Stimulated activated CD4-positive, alpha-beta T cell treated with anti-CD3 and anti-CD28 coated beads, Interleukin-1b, Interleukin-23, amount 100 ng/mL, for 1 hour (primary cell): ENCODE measurements at places on chromosomes 5 and 9.

- no peak for DNase-seq
Observed at GRCh38 chr9:107954312-107954711, 464.7 kb upstream of the KLF4 start.

DNA sequence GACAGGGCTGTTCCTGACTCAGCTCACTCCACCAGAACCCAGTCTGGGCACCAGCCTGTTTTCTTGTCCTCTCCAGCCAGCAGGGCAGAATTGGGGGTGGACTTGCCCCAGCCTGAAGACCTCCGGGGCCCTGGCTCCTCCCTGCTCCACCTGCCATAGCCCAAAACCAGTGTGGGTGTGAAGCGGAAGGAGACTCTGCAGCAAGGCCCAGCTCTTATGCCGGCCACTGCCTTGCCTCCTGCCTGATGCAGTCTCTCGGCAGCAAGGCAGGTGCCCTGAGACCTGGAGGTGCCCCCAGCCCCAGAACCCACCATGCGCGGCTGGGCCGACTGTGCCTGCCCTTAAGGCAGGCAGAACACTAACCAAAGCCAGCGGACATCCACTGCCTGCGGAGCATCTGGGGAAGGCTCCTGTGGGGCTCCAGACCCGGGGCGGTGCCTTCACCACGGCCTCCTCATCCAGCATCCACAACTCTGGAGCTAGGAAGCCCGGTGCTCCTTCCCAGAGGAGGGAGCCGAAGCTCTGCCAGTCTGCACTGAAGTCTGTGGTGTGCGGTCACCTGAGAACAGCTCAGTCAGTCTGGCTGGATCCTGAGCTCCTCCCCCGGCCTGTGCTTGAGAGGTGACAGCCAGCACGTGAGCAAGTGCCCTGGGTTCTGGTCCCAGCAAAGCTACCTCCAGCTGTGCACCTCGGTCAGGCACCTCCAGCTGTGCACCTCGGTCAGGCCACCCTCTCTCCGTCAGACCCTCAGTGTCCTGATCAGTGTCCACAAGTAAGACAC is 116.7 kb downstream of the ADAMTS2 start:
- DNase-seq, result no peak

DNA sequence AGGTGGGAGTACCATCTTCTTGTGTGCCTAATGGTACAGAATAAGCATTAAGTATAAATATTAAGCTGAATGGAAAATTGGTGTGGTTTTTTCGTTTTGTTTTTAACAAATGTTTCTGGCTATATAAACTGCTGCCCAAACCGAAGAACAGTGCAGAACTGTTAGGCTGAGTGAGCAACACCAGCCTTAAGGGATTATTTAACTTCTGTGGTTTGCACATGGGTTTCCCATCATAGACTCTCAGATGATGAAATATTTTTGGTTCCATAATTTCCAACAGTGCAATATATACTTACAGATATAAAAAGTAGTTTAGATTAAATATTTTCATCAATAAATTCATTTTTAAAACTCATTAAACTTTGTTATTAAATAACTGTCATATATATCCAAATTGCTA is 16.4 kb downstream of the C5orf63 start:
- no peak for DNase-seq

DNA sequence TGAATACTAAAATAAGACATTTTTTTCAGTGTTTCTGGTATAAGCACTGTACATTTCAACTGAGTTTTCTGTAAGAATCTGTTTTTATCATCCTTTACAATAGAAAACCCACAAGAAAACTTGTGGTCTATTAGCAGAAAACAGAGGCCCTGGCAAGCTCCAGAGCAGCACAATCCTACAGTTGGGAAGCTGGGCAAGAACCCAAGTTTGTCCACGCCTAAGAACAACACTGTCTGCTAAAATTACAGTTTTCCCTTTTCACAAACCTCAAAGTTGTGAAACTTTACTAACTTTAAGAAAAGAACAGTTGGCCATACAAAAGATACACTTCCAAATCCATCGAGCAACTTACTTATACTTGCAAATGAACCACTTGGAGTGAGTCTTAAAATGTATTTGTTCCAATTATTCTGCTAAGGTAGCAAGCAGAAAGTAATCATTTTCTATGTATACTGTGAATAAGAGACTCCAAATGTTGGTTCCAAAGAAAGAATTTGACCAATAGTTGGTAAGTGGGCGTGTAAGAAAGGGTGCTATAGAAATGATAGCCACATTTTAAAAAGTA is 982.0 kb upstream of the ARRDC3 start:
- no peak for DNase-seq

GRCh38 chr9:137353223-137354152 is 51.4 kb upstream of the NRARP start:
- no peak for DNase-seq

DNA sequence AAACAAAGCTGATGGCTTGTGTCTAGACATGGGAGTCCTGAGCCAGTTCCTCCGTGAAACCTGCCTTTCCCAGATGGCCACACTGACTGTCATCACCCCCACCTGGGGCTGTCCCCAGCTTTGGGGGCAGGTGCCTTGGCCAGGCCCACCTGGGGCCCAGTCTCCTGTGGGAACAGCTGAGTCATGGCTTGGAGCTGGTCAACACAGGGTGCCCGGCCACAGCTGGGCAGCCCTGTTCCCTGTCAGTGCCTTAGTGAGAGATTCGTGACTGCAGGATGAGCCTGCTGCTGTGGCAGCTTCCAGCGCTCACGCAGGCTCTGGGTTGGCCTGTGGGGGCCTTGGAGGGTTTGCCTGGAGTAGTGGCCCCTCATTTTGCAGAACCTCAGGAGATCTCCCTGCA is 56.5 kb downstream of the COL5A1 start:
- no peak for DNase-seq

GRCh38 chr9:97866848-97867247 is 13.8 kb downstream of the FOXE1 start:
- no peak for DNase-seq

GRCh38 chr9:70081120-70081495 is 37.5 kb downstream of the MAMDC2 start:
- no peak for DNase-seq

GRCh38 chr5:133081036-133081435 is 29.2 kb downstream of the HSPA4 start:
- no peak for DNase-seq

GRCh38 chr9:95852059-95853032 is 23.1 kb upstream of the ERCC6L2 start:
- DNase-seq, result no peak

DNA sequence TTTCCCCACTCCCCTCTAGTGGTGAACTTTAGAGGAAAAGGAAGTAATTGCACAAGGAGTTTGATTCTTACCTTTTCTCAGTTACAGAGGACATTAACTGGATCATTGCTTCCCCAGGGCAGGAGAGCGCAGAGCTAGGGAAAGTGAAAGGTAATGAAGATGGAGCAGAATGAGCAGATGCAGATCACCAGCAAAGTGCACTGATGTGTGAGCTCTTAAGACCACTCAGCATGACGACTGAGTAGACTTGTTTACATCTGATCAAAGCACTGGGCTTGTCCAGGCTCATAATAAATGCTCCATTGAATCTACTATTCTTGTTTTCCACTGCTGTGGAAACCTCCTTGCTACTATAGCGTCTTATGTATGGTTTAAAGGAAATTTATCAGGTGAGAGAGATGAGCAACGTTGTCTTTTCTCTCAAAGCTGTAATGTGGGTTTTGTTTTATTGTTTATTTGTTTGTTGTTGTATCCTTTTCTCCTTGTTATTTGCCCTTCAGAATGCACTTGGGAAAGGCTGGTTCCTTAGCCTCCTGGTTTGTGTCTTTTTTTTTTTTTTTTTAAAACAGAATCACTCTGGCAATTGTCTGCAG is 25.3 kb downstream of the SLC22A5 start:
- DNase-seq, result no peak

DNA sequence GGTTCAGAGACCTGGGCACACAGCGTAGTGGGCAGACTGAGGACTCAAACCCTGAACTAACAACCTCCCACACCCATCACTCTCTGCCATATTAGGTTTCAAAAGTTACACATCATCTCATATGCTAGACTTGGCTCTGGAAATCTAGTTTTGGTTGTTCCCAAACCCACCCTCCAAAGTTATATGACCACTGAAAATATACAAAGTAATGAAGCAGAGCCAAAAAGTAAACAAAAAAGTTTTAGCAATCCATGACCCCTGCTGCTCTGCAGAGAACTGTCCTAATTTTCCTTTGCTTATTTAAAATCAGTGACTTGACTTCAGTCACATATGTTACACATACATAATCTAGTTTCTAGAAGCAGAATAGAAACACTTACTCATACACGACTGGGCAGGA is 155.6 kb upstream of the TAS2R1 start:
- DNase-seq, result no peak
